GM23248 (cell line): ENCODE measurements at places on chromosomes 12 and 14.
A peak's percentile ranks its signal among the peaks of the same experiment; 100 is the strongest.

DNA sequence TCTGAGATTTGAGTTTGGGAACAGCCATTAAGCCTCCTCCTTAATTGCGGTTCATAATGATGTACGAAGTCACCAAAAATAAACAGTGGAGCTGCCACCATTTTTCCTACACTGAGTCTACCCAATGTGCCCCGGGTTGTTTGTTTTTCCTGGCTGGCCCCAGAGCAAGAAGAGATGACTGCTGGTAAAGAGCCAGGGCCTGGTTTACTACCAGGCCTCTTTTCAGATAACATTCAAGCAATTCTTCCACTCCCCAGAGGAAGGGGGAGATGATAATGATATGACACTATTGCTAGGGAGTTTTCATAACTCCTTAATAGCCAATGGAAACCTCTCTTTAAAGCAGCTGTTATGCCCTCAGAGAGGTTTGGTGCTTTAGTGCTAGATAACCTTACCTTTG lies 42.3 kb downstream of the BRAP start:
- DNase-seq, result no peak

- no peak for DNase-seq
Measured at GRCh38 chr12:70354787-70355186, 11.3 kb upstream of the KCNMB4 start.

GRCh38 chr12:228846-229200 lies 14.9 kb upstream of the SLC6A12 start:
- no peak for DNase-seq

GRCh38 chr12:54161481-54162437 lies 27.0 kb downstream of the SMUG1 start:
- no peak for DNase-seq

- peak; percentile 83 for DNase-seq
Measured at GRCh38 chr14:76997257-76997970, 31.1 kb downstream of the IRF2BPL start.

- DNase-seq, result peak; percentile 29
Measured at GRCh38 chr14:52863334-52863700, 71.9 kb upstream of the GNPNAT1 start.

GRCh38 chr14:63179383-63179782 lies 24.9 kb upstream of the RHOJ start:
- DNase-seq, result no peak

GRCh38 chr12:57543581-57543980 lies 3.4 kb downstream of the DCTN2 start:
- peak; percentile 57 for DNase-seq

DNA sequence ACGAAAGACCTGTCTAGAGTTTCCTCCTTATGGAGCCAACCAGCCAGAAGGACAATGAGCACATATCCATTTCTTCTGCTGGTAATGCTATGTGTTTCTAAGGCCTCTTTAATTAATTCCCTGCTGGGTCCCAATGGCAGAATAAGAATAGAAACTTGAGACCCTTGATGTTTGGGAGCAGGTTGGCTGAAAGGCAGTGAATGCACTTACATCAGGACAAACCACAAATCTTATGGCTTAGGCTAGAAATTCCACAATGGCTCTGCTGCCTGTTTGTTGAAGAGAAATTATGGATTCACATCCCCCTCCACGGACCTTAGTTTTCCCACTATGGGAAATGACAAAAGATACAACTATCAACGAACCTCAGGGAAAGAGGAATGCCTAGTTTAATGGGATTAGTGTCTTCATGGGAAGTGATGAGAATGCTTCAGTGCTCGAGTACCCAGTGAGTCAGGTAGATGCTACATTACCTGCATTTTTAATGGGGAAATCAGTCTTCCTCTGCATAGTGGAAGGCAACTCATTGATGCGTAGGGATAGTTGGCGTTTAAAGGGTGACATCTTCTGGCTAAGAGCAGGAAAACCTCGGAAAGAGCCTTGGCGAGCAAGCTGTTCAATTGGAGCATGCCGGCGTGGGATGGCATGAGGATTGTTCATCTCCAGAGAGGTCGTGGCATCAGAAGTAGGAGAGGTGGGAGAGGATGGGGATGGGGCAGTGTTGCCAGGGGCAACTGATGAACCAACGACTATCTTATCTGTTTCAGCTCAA lies 46.5 kb downstream of the PAPLN start:
- peak; percentile 53 for DNase-seq

- DNase-seq, result no peak
Measured at GRCh38 chr12:1130164-1130563, 139.1 kb downstream of the ERC1 start.

DNA sequence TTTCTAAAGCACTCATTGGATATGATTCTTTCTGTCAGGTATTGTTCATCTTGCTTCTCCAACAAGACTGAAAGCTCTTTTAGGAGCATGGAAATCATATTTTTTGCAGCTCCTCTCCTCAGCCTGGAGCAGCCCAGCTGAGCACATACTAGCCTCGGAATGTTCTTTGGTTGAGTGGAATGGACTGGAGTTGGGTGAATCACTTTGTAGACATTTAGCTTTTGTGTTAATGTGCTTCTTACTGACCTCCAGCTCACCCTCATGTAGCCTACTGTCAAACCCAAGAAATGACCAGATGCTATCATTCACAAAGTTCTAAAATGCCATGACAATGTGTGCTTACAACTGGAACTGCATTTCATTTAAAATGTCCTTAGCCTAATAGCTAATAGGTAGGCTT lies 161.1 kb downstream of the NUAK1 start:
- peak; percentile 81 for DNase-seq

DNA sequence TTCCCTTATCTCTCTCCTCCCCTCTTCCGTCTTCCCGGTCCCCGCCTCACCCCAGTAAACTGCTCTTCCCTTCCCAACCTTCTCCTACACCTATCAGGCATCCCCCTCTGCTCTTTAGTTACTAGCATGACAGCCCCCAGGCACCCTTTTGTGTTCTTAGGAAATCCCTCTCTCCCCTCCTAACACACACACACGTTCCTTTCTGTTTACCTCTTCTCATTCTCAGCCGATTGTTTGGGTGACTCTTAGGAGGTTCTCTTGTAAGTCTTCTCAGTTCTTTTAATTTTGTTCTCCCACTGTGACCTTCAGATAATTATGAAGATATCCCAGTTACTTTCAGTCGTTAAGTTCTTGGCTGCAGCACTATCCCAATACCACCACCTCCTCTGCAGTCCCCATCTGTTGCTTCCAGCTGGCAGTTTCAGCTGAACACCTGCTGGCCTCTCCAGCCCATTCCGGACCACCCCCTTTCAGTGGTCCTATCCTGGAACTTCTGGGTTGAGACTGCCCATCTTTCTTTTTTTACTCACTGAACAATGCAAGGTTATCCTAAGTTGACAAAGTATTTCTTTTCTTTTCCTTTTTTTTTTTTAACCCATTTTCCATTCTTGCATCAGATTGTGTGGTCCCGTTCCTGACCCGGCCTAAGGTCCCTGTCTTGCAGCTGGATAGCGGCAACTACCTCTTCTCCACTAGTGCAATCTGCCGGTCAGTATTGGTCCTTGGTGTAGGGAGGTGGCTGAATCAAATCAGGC lies 711 bp downstream of the MARS1 start:
- DNase-seq, result peak; percentile 38

DNA sequence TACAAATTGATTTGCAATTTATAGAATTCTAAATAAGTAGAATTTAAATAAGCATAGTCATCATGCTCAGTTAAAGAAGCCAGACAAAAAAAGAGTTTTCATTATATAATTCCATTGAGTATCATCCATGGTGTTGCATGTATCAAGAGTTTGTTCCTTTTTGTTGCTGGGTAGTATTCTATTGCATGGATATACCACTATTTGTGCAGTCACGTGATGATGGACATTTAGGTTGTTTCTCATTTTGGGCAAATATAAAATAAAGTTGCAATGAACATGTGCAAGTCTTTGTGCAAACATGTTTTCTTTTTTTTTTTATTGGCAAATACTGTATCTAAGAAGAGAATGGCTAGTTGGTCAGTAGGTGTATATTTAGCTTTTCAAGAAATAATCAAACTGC lies 186.2 kb upstream of the FRMD6 start:
- DNase-seq, result no peak
